Osteoblast (primary cell): ENCODE measurements at places on chromosomes 2 and 18. TPM values are rescaled to one million over a fixed set of nuclear protein-coding genes. Genes with fewer than 3 reads are reported as not detected.
A peak's percentile ranks its signal among the peaks of the same experiment; 100 is the strongest.

Gene EDAR
- total RNA-seq = not detected in 2 replicates

- no peak overlapping the region for H3K27ac ChIP-seq
- no peaks in the 10 kb centered on the region for H3K36me3 ChIP-seq
- no peak for DNase-seq
- peaks cover 13% of the 10 kb centered on the region for H3K4me1 ChIP-seq
- no peaks in the 10 kb centered on the region for H3K27me3 ChIP-seq
These were observed 538.0 kb downstream of the TMX3 start for GRCh38 chr18:68176901-68177300.

Gene CHRND
- total RNA-seq = not detected in 2 replicates

DNA sequence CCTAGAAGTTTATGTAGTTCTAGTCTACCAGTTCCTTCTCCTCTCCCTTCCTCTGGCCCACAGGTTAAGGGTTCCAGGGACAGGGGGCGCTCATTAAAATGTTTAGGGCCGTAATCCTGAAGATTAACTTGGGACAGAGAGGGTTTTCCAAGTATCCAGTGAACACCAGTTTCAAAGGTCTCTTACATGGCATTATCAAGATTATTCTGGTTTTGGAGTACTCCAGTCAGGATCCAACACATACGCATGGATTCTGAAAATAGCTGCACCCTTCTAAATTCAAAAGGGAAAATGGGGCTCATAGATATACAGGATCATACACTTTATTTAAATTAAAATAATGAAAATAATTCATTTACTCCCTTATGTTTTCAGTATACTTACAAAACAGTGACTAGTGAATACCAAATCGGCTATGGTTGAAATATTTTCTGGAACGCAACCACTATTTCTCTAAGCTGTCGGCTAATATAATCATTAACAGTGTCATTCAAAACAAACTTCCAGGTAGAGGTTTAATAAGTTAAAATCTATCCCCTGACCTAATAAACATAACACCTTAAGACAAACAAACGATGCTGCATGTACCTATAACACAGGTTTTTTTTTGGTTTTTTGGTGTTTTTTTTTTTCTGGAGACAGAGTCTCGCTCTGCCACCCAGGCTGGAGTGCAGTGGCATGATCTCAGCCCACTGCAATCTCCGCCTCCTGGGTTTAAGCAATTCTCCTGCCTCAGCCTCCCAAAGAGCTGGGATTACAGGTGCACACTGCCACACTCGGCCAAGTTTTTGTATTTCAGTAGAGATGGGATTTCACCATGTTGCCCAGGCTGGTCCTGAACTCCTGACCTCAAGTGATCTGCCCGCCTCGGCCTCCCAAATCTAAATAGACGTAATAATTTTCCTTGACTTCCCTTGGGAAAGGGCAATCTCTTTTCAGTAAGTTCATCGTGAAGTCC is 44.7 kb downstream of the MGAT4A start:
- DNase-seq = no peak
- H3K4me3 ChIP-seq = no peak overlapping the region
- H3K36me3 ChIP-seq = no peaks in the 10 kb centered on the region
- no peaks in the 10 kb centered on the region for H3K4me1 ChIP-seq
- H3K27me3 ChIP-seq = peaks cover 2% of the 10 kb centered on the region

GRCh38 chr2:28165087-28165635 is 227.5 kb upstream of the FOSL2 start:
- DNase-seq = no peak
- H3K4me3 ChIP-seq = no peak overlapping the region
- H3K36me3 ChIP-seq = no peaks in the 10 kb centered on the region

GRCh38 chr2:232276733-232277313 is 101.7 kb upstream of the ALPP start:
- no peaks in the 10 kb centered on the region for H3K36me3 ChIP-seq
- H3K27ac ChIP-seq = no peak overlapping the region
- no peak overlapping the region for H3K4me3 ChIP-seq
- H3K4me1 ChIP-seq = no peaks in the 10 kb centered on the region
- no peak for DNase-seq

DNA sequence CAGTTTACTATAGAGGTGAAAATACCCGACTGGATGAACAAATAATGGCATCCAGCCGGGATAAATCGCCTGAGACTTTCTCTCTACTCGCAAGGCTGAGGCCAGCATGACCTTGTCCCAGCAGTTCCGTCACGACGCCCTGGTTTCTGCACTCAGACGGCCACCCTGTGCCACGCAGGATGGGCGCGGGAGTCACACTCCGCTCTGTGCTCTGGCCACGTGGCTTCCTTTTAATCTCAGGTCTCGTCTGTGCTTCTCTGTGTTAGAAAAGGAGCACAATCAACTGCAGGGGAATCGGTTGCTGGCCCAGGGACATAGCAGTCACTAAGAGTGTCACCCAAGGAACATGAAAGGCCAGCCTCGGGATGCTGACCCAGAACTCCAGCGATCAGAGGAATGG is 194.7 kb upstream of the PXDN start:
- no peak overlapping the region for H3K27ac ChIP-seq
- no peak overlapping the region for H3K4me3 ChIP-seq
- H3K36me3 ChIP-seq = no peaks in the 10 kb centered on the region

DNA sequence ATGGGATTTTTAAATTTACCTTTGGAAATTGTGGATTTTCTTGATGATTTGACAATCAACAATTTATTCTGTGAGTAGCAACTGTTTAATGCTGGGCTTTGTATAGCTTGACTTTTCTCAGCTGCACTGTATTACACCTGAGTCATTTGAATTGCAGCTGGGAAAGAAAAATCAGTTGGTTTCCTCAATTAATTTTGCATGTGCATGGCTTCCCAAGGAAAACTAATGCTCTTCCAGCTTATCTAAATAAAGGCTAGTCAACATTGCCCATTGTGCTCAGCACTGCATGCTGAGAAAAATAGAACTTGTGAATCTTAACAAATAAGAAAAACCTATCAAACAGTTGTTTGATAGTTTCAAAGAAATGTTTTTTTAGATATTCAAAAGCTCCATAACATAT is 268.3 kb upstream of the CDH20 start:
- H3K36me3 ChIP-seq = no peaks in the 10 kb centered on the region
- no peak overlapping the region for H3K4me3 ChIP-seq
- no peak for DNase-seq
- no peak overlapping the region for H3K27ac ChIP-seq
- no peaks in the 10 kb centered on the region for H3K4me1 ChIP-seq
- no peaks in the 10 kb centered on the region for H3K27me3 ChIP-seq

Gene CHRNA1
- not detected in 2 replicates for total RNA-seq

DNA sequence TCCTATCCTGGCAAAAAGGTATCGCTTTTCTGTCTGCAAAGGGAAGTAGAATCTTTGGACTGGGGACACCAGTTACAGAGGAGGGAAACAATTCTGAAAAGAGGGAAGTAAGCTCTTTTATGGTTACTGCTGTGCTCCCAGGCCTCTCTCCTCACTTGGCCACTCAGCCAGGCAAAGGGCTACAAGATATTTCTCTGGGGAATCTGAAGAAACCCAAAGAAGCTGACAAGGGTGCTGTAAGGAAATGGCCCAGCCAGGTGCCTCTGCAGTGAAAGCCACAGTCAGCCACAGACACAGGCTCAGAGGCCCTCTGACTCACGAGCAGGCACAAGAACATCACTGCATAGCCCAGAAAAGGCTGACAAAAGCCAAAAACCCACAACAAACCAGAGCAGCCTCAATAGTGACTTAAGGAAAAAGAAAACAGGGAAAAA is 5.8 kb downstream of the HDLBP start:
- peak; percentile 85 for DNase-seq
- H3K4me1 ChIP-seq = peaks cover 36% of the 10 kb centered on the region
- no peaks in the 10 kb centered on the region for H3K36me3 ChIP-seq
- H3K27me3 ChIP-seq = no peaks in the 10 kb centered on the region
- H3K4me3 ChIP-seq = no peak overlapping the region

Gene SERPINB5
- not detected in 2 replicates for total RNA-seq

GRCh38 chr18:13353084-13353823 is 134.7 kb downstream of the LDLRAD4 start:
- no peaks in the 10 kb centered on the region for H3K36me3 ChIP-seq
- DNase-seq = no peak
- no peak overlapping the region for H3K4me3 ChIP-seq
- no peak overlapping the region for H3K27ac ChIP-seq

DNA sequence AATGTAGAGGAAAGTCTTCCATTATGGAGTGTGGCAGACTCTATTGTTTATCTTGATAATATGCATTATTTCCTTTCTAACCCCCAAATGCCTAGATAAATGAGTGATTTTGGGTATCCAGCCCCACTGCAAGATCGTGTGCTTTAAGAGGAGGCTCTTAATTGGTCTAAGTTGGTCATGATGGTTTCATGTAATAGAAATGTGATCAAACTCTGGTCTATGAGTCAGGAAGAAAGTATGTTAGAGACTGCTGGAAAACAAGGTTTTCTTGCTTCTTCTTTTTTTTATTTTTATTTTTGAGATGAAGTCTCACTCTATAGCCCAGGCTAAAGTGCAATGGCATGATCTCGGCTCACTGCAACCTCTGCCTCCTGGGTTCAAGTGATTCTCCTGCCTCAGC is 344.5 kb upstream of the TNP1 start:
- H3K27me3 ChIP-seq = no peaks in the 10 kb centered on the region
- no peak for DNase-seq
- H3K4me1 ChIP-seq = peaks cover 7% of the 10 kb centered on the region
- H3K36me3 ChIP-seq = no peaks in the 10 kb centered on the region
- no peak overlapping the region for H3K4me3 ChIP-seq

Gene LNPK
- total RNA-seq = 51.0 and 55.0 TPM in 2 replicates

Gene COL3A1
- 3,160 and 5,672 TPM in 2 replicates for total RNA-seq

Gene XIRP2
- not detected in 2 replicates for total RNA-seq

DNA sequence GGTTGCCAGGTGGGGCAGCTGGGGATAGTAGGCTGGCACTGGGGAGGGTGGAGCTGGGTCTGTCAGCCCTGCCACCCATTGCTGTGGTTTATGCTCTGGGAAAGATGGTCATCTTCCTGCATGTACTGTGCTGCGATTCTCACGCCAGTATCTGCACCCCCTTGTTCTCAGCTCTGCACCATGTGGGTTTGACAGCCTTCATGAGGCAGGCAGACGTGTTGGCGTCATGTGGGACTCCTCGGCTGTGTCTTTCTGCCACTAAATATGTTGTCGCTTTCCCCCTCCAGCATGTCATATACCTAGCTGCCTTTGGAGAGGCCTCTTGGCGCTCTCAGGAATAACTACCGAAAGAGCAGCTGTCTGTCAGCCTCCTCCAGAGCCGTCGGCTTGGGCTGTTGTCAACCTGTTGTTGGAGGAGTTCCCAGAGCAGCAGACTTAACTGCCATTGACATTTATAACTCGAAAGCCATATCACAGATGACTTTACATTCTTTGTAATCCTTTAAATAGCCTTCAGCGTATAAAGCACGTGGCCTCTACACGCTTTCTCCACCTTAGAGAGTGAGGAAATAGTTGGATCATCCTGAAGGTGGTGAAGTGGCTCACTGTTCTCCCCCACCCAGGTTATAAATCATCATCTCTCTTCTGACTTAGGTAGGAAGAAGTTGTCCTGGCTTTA is 80.4 kb upstream of the MGAT5 start:
- no peaks in the 10 kb centered on the region for H3K27me3 ChIP-seq
- H3K4me3 ChIP-seq = no peak overlapping the region
- H3K27ac ChIP-seq = no peak overlapping the region
- peaks cover 10% of the 10 kb centered on the region for H3K4me1 ChIP-seq
- peak; percentile 36 for DNase-seq

DNA sequence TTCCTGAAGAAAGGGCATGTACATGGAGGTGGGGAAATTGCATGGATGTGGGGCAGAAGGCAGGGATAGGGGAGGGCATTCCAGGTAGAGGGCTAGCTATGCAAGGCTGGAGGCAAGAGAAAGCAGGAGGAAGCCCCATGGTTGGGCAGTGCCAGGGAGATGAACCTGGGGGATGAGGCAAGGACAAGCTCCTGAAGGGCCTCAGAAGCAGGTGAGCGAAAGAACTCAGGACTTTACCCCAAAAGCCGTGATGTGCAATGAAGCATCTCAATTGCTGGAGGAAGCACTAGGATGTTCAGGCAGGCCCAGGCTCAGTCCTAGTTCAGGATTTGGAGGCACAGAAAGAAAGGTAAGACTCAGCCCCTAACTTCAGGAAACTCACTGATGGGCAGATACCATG is 117.0 kb upstream of the EPAS1 start:
- peak overlapping the region; percentile 95 for H3K27ac ChIP-seq
- DNase-seq = no peak
- H3K27me3 ChIP-seq = no peaks in the 10 kb centered on the region
- no peak overlapping the region for H3K4me3 ChIP-seq
- H3K4me1 ChIP-seq = peaks cover 20% of the 10 kb centered on the region

- peaks cover 15% of the 10 kb centered on the region for H3K4me1 ChIP-seq
- H3K27me3 ChIP-seq = no peaks in the 10 kb centered on the region
These were observed 19.9 kb downstream of the SH2D6 start for GRCh38 chr2:85438201-85439024.

Gene NGEF
- total RNA-seq = 4.7 TPM in 1 of 2 replicates, not detected in the other

- H3K27me3 ChIP-seq = no peaks in the 10 kb centered on the region
- DNase-seq = no peak
- no peaks in the 10 kb centered on the region for H3K36me3 ChIP-seq
These were observed 532.7 kb downstream of the TDRD15 start for GRCh38 chr2:21656330-21657075.

Gene RBMS1
- total RNA-seq = 102 and 111 TPM in 2 replicates

Gene POTEJ
- total RNA-seq = not detected in 2 replicates

GRCh38 chr2:201404699-201405280 is 46.5 kb downstream of the TRAK2 start:
- peaks cover 4% of the 10 kb centered on the region for H3K36me3 ChIP-seq
- no peak overlapping the region for H3K4me3 ChIP-seq
- H3K4me1 ChIP-seq = peaks cover 22% of the 10 kb centered on the region
- DNase-seq = no peak
- no peaks in the 10 kb centered on the region for H3K27me3 ChIP-seq
- H3K27ac ChIP-seq = no peak overlapping the region

DNA sequence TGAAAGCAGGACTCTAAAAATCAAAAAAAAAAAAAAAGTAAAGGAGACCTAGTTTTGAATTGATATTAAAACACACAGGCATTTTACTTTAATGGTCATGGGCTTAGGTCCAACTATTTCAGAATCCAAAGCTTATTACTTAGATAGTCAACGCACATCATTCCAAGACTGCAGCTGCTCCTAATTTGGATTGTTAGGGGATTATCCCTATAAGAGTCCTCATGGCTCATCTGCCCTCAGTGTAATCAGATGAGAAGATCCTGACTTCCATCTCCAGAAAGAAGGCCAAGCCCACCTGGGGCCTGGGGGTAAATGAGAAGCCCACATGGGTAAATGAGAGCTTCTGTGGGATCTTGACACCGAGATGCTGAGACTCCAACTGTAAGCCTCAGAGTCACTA is 424.2 kb downstream of the NRXN1 start:
- DNase-seq = no peak
- H3K4me3 ChIP-seq = no peak overlapping the region
- no peaks in the 10 kb centered on the region for H3K4me1 ChIP-seq
- no peaks in the 10 kb centered on the region for H3K36me3 ChIP-seq
- no peak overlapping the region for H3K27ac ChIP-seq
- H3K27me3 ChIP-seq = no peaks in the 10 kb centered on the region

- peak overlapping the region; percentile 22 for H3K27ac ChIP-seq
- no peak overlapping the region for H3K4me3 ChIP-seq
- peak; percentile 65 for DNase-seq
These were observed 3.6 kb upstream of the RAB31 start for GRCh38 chr18:9704233-9705118.
